EL (cell line): ENCODE measurements at places on chromosomes 5 and 9.

DNA sequence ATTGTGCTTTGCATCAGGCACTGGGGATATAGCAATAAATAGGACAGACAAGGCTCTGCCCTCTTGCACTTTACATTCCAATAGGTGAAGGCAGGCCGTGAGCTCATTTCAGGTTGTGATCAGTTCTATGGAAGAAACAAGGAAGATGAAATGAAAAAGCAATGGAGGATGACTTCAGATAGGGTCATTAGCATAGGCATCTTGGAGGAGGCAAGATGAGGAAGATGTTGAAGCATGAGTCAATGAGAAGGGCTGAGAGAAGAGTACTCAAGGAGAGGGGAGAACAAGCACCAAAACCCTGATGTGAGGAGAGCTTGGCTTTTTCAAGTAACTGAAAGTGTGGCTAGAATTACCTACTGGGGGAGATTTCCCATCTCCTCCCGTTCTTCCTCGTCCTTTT is 5.0 kb upstream of the SPARC start:
- no peak for DNase-seq

GRCh38 chr9:70228611-70229010 is 30.2 kb upstream of the SMC5 start:
- DNase-seq = no peak

GRCh38 chr5:127192150-127192549 is 98.4 kb upstream of the MEGF10 start:
- no peak for DNase-seq

- DNase-seq = no peak
Measured at GRCh38 chr5:67058998-67059743, 137.4 kb downstream of the CD180 start.

DNA sequence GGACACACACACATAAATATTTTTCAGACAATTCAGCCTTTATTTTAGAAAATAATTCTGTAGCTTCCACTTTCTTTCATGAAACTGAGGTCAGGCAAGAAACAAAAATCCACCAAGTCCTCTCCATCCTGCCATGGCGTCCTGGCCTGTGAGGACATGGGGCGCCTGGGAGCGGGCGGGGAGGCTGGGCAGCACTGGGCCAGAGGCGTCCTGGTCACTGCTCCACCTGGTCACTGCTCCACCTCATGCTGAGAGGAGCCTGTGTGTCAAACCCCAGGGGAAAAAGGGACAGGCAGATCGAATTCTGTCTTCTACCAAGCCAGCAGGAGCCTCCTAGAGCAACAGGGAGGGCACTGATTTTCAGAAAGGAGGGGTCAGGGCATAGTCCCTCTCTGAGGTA is 12.1 kb downstream of the MGAT1 start:
- DNase-seq = no peak

DNA sequence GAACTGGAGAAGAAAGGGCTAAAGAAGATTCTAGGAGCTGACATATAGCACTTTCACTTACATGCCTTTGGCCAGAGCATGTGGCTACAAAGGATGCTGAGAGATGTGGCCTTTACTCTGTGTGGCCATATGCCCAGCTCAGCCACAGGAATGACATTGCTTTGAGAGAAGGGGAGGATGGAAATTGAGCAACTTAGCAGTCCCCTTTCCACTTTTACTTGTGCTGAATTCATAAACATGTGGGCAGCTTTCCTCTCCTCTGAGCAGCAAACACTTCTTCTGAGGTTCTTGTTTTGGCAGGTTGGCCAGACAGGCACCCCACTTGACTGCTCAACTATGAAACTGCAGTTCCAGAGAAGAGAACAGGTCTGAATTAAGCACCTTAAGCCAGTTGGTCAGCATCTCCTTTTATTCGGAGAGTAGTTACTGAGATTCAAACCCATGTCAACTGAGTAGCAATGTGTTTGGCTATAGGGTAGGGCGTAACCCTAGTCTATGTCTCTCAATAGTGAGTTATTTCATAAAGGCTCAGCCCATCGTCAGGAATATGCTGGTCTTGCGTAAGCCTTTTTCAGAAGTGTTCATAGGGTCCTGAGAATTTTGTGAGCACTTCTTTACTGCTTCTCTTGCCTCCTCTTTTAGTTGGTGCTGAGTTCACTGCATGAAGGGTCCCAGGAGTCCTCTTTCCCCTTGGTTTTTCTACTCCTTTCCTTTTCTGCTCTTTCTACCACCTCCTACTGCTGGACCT is 134.5 kb downstream of the PALM2AKAP2 start:
- peak; percentile 86 for DNase-seq

GRCh38 chr9:108586471-108587139 is 269.2 kb downstream of the ACTL7B start:
- peak; percentile 11 for DNase-seq

- DNase-seq = no peak
Measured at GRCh38 chr9:77864211-77864889, 167.3 kb downstream of the GNAQ start.

GRCh38 chr5:112776301-112776856 is 38.7 kb downstream of the APC start:
- peak; percentile 71 for DNase-seq

DNA sequence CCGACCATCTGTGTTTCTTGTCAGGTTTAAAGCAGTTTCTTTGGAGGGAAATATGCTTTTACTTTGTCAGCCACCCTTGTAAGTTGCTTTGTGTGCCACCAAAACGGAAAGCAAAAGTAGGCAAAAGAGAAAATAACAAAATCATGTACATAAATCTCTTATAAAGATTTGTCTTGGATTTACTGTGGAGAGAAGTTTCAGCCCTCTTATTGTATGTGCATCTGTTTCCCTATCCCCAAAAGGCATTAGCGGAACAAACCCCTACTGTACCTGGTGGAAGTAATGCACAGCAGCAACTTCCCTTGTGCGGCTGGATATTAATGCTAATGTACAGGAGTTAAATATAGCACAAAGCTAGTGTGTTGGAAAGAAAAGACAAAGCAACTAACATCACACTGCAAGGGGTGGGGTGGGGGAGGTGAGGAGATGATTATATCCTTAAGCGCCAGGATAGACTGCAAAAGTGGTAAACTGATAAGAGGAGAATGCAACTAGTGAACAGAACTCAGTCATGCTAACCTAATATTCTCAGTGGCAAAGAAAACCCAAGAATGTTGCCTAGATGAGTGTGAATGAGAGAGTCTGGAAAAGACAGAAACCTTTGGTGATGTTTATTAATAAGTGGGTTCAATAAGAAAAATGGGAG is 396.5 kb upstream of the MEF2C start:
- no peak for DNase-seq

DNA sequence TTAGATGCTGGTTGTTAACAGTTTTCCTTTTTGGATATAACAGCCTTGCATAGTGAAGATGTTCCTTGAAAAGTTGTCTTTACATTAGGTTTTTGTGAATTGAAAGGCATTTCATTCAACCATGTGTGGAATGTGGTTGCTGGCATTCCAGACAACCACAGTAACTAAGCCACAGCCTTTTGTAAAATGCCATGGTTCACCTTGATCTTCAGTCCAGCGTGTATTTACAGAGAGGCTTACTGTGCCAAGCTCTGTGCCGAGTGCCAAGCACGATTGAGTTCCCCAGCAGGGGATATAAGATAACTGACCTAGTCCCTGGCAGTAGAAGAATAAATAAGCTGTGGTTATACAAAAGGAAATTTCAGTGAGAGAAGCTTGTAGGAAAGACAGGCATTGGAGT is 4.9 kb downstream of the EXOSC2 start:
- peak; percentile 55 for DNase-seq

DNA sequence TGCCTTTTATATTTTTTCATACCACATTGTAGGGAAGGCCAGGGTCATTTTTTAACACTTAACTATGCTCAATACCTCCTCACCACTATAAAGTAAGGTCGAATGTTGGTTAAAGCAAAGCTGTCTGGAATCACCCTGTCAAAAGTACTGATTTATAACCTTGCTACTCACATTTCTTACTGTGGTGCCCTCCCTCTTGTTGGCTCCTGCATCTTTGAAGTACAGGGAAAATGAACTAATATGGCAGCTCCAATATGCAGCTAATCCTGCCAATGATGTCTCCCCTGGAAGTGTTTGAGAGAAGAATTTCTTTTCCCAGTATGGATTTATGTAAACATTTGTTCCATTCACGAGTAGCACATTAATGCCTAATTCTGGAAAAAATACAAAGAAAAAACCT is 108.4 kb upstream of the RPS23 start:
- DNase-seq = no peak

- peak; percentile 97 for DNase-seq
Measured at GRCh38 chr9:93119953-93120845, 13.9 kb downstream of the NINJ1 start.

DNA sequence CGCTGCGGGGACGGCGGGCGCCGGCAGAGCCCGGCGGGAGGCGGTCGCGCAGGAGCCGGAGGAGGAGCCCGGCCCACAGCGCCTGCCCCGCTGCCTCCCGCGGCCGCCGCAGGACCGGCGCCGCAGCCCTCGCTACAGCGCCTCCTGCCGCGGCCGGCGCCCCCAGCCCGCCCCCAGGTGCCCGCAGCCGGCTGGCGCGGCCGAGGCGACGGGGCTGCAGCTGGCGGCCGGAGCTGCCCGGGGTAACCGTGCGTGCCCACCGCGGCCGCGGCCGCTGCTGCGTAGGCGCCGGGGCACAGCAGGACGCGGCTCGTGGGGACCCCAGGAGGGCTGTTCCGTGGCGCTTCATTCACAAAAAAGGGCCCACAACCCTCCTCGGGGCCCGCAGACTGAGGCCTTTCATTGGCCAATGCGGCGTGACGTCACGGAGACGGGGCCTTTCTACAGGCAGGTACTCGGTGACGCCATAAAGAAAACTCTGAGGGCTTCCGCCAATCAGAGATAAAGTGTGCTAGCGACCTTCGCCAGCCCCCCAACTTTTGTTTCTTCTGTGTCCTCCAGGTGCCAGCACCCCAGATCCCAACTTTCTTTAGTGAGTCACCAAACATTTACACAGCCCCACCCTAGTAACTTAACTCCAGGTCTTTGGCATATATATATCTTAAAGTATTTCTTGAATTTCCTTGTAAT is at the start of gene CDC14B:
CDC14B (minus strand) TSS at position 353 of the 690 bp plus-strand sequence. CDS start 465 bp downstream, outside the sequence.
- peak; percentile 93 for DNase-seq

DNA sequence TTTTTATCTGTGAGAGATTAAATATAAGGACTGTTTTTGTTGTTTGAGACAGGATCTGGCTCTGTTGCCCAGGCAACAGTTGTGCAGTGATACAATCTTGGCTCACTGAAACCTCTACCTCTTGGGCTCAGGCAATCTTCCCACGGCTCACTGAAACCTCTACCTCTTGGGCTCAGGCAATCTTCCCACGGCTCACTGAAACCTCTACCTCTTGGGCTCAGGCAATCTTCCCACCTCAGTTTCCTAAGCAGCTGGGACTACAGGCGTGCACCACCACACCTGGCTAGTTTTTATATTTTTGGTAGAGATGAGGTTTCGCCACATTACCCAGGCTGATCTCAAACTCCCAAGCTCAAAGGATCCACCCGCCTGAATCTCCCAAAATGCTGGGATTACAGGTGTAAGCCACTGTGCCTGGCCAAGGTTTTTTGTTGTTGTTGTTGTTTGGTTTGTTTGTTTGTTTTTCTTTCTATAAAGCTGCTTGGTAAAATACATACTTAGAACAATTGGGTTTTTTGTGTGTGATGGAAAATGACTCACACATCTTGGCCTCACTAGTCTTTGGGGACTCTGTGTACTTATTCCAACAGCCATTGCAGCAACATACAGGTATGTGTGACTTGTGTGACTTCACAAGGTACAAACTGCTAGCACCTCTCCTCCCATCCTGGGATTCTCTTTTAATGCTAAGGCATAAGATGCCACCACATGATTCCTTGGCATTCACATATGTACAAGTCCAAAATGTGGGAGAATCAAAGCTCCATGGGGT is 36.5 kb upstream of the RASA1 start:
- no peak for DNase-seq
